ENCODE measurements at places on chromosomes 13 and 19.

DNA sequence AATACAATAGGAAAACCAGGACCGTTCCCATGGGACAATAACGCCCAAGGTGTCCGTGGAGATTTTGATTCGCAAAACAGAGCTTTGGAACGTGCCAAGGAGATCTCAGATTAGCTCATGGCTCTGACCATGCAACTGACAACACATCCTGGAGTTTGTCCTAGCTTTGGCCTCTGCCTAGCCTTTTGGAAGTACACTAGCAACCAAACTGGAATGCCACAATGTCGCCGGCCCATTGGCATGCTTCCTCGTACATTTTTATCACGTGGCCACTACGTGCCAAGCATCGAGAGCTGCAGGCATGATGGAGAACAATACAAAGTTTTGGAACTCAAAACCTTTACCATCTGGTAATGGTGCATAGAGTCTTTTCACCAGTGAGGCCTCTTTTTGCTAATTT, 256.5 kb downstream of the DCLK1 start:
- H3K27ac ChIP-seq = no peak overlapping the region
- H3K4me3 ChIP-seq = no peak overlapping the region
- H3K36me3 ChIP-seq = no peaks in the 10 kb centered on the region
- no peak for DNase-seq
- H3K27me3 ChIP-seq = no peaks in the 10 kb centered on the region
- H3K4me1 ChIP-seq = no peaks in the 10 kb centered on the region

- no peaks in the 10 kb centered on the region for H3K36me3 ChIP-seq
- DNase-seq = peak; percentile 30
- no peaks in the 10 kb centered on the region for H3K27me3 ChIP-seq
- no peaks in the 10 kb centered on the region for H3K4me1 ChIP-seq
Measured at GRCh38 chr13:39451860-39452301, 151.1 kb downstream of the LHFPL6 start.

GRCh38 chr19:43474986-43475705, 9.7 kb upstream of the LYPD3 start:
- peaks cover 11% of the 10 kb centered on the region for H3K4me1 ChIP-seq
- H3K27ac ChIP-seq = peak overlapping the region; percentile 62
- H3K4me3 ChIP-seq = peak overlapping the region; percentile 46
- no peaks in the 10 kb centered on the region for H3K36me3 ChIP-seq

- H3K27ac ChIP-seq = no peak overlapping the region
- H3K4me3 ChIP-seq = no peak overlapping the region
- DNase-seq = no peak
- H3K27me3 ChIP-seq = no peaks in the 10 kb centered on the region
Measured at GRCh38 chr19:21492947-21493906, 12.2 kb upstream of the ZNF429 start.
